ENCODE measurements at places on chromosomes 1 and 21.

DNA sequence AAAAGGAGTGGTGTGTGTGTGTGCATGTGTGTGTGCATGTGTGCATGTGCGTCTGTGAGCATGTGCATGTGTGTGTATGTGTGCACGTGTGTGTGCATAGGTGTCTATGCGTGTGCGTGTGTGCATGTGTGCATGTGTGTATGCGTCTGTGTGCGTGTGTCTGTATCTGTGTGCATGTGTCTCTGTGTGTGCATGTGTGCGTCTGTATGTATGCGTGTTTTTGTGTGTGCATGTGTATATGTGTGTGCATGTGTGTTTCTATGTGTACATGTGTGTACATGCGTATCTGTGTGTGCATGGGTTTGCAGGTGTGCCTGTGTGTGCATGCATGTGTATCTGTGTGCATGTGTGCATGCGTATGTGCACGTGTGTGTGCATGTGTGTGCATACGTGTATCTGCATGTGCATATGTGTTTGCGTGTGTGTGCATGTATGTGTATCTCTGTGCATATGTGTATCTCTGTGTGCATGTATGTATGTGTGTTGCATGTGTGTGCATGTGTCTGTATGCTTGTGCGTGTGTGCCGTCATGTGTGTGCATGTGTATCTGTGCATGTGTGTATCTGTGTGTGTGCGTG is 77.9 kb downstream of the TCP10L start:
- no peak for DNase-seq

DNA sequence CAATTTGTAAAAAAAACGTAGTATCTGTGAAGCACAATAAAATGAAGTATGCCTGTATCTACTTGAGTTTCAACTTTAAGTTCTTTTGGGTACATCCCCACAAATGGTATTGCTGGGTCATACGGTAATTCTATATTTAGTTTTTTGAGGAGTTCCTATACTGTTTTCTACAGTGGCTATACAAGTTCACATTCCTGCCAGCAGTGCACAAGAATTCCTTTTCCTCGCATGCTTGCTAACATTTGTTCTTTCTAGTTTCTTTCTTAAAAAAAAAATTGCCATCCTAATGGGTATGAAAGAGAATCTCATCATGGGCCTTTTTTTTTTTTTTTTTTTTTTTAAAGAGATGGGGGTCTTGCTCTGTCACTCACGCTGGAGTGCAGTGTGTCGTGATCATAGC is 41.9 kb downstream of the UCK2 start:
- no peak for DNase-seq

- no peak for DNase-seq
Measured at GRCh38 chr21:39854572-39854971, 12.7 kb upstream of the PCP4 start.

DNA sequence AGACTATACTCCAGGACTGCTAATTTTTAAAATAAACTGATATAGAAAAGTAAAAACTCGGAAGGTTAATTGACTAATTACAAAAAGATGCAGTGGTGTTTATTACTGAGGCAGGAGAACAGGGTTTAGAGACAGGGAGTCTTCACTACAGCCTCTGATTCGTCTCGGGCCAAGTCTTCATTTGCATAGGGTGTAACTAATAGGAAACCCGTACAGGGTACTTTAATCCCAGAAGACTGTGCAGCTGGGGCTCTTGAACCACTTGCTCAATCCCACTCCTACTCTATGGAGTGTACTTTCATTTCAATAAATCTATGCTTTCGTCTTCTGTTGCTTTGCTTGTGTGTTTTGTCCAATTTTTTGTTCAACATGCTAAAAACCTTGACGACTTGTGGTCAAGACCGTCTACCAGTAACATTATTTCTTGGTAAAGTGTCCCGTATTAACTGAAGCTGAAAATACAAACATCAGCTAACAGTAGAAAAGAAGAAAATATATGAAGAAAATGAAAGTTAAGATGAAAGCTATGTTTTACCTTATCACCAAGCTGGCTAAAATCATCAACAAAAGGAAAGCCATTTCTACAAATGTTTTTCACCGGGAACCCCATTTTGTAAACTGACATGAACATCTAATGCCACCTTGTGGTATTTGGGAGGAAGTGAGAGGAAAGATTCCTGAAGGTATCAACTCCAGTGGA is 8.0 kb downstream of the SDHB start:
- peak; percentile 73 for DNase-seq

GRCh38 chr1:85088408-85088784 is 40.1 kb upstream of the MCOLN3 start:
- no peak for DNase-seq

DNA sequence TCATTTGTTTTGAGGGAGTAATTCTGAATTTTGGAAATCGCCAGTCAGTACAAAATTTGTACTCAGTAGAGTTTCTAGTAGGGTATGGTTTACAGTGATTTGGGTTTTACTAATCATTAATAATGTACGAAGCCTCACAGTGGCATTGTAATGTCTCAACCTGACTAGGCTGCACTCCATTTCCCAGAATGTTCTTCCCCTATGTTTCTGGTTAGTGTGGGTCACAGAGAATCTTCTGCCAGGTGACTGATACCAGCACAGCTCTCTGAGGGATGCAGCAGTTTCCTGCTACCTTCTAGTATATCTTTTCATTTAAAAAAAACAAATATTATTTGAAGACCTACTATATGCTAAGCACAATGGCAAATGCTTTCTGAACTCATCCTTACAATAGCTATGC is 112.9 kb downstream of the PTPN14 start:
- DNase-seq: no peak

GRCh38 chr1:74731399-74732052 is 1.3 kb downstream of the CRYZ start:
- peak; percentile 14 for DNase-seq

GRCh38 chr1:247494767-247495166 is 36.9 kb upstream of the OR2B11 start:
- DNase-seq: no peak

DNA sequence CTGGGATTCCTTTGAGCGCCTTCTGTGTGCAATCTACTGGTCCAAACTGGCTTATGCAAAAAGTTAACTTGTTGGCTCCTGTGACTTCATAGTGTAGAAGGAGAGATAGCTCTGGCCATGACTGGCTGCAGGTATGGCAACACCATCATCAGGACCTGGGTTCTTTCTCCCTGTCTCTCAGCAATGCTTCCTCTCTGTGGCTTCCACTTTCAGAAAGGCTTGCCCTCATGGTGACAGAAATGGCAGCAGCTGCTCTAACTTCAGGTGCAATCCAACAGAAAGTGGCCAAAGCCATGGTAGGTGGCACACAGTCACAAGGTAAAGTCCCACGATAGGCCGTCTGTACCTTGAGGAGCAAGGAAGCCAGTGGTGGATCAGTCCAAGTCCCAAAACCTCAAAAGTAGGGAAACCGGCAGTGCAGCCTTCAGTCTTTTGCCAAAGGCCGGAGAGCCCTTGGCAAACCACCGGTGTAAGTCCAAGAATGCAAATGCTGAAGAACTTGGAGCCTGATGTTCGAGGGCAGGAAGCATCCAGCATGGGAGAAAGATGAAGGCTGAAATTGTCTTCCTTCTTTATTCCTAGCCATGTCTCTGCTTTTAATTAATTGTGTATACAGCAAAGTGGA is 45.0 kb downstream of the ZBTB40 start:
- DNase-seq: no peak

DNA sequence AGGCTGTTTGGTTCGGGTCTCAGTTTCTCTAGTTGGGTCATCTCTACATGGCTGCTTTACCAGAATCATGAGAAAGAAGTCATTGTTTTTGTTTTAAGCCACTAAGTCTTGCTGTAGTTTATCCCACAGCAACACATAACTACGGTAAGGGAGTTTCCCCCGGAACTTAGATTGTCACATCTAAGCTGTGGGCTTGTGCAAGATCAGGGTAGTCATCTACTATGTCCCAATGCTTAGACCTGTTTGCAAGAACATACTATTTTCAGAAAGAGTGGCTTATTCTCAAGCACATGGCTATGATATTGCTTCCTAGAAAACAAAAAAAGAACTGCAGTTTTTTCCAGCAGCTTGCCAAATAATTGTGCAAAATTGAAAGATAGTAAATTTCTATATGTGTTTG is 18.0 kb upstream of the OLIG2 start:
- peak; percentile 15 for DNase-seq

- DNase-seq: peak; percentile 35
Measured at GRCh38 chr1:204207136-204207616, 6.6 kb downstream of the GOLT1A start.

DNA sequence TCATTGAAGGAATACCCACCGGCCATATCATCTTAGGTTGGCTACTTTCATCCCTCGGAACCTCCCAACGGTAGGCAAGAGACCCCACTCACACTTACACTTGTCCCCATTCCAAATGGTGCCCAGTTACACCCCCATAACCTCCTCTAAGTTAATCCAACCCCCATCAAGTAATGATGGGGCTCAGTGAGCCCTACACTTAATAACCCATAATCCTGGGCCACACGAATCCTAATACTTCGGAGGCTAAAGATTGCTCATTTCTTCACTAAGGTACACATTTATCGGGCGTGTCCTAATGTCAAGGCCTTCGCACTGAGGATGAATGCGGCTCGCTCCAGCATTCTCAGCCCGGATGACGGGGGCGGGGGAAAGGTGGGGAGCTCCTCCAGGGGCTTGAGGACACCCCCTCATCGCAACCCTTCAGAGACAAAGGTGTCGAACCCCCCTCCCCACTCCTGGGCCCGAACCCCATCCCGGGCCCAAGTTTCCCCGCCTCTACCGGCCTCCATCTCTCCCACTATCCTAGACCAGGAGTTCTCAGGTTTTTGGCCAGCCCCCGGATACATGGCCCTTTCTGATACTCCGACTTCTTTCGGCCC is 435 bp downstream of the ILF2 start:
- DNase-seq: no peak

DNA sequence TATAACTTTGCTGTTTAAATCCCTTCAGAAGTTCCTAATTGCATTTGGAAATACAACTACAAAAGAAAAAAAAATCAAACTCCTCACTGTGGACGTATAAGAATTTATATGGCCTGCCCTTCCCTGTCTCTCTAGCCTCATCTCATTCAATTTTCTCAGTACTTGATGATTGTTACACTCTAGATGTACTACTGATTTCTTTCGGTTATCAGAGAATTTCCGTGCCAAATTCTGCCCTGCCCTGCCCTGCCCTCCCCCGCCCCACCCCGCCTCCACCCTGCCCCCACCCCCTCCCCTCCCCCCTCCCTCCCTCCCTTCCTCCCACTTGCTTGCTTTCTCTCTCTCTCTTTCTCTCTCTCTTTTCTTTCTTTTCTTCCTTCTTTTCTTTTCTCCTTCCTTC is 71.7 kb upstream of the MPC2 start:
- no peak for DNase-seq

DNA sequence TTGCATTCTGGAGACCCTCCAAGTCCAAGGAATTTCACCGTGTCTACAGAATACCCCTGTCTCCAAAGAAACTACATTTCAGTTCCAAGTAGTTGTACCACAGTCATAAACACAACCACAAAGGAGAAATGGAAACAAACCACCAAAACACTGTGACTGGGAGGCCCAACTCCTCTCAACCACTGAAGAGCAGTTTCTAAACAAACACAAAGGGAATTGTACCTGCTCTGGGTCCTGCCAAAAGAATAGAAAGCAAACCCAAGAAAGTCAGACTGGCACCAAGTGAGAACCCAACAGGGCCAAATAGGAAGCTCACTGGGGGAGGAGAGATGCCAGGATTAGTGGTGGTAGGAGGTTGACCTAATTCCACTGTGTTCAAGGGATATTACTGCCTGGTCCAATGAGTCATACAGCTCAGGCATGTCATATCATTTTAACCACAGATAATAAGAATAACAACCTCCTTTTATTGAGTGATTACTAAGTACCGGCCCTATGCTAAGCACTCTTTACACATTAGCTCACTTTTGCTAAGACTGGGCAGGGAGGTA is 123.9 kb upstream of the PPP2R5A start:
- peak; percentile 78 for DNase-seq

DNA sequence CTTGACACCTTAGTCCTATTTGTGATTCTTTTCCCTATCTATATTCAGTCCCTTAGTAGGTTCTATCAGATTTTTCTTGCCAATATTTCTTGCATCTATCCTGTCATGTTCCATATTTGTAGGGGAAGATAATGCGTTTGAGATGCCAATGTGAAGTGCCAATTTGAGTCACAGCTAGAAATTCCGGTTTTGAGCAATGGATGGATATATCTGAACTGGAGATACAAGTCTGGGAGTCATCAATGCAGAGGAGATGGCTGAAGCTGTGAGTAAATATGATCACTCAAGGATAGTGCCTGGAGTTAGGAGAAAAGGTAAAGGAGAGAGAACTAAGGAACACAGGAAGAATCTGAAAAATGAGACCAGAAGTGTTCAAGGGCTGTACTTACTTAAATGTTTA is 93.8 kb downstream of the COQ8A start:
- no peak for DNase-seq

GRCh38 chr1:19351873-19352272 is 39.7 kb downstream of the SLC66A1 start:
- DNase-seq: no peak

DNA sequence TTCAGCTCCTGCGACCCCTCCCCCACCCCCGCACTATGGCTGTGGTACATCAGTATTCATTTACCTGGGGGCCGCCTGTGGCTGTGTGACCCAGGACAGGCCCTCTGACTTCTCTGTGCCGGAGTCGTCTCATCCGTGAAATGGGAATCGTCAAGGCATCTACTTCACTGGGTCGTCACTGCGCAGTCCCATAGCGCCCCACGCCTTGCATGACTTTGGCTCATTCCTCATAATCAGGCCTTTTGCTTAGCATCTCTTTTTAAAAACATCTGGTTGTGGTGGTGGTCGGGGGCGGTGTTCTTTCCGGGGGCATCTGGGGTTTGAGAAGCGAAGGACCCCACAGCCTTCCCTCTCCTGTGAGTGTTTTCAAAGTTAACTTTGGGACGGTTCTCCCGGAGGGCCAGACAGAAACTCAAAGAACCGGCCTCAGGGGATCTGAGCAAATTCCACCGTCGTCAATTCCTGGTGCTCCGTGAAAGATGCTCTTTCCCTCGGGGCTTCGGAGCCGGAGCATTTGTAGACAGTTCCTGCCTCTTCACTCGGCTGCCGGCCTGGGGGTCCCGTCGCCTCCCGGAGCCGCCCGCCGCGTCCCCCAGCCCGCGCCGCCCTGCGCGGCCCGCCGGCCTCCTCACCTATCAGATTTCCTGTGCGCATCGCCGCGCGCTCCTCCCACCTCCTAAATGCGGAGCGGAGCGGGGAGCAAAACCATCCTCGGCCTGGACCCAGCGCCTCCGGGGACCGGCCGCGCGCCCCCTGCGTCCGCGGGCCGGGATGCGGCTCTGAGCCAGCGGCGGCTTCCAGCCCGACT is at the start of gene B3GALT5:
TSS of gene B3GALT5 (plus strand) at position 708 of the 808 bp plus-strand sequence. CDS start 47,620 bp downstream, outside the sequence.
- DNase-seq: peak; percentile 22

Data from mesenchymal stem cell (in vitro differentiated cells and primary cell).